ENCODE measurements at places on chromosomes 12 and 14. TPM values are rescaled to one million over a fixed set of nuclear protein-coding genes. Genes with fewer than 3 reads are reported as not detected.

- no peak for DNase-seq
These were observed 3.5 kb upstream of the KLRK1 start for GRCh38 chr12:10393291-10393690.

- no peak for DNase-seq
These were observed 4.8 kb upstream of the KRT72 start for GRCh38 chr12:52606096-52606495.

Gene HAL
- total RNA-seq: 0.70 TPM

DNA sequence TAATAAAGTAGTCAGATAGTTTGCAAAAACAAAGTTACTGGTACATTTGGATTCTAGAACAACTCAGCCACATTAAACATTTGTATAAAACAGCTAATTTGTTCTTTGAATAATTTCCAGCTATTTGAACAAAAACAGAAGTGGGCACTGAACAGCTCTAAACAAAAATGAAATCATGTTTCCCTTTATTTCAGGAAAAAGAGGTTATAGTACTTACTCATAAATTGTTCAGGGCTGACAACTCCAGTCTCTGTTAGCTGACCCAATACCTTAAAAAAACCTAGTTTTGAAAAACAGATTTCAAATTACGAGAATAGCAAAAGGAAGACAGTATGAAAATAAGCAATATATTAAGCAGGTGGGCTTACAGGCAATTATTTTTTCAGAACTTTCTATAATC lies 8.2 kb downstream of the GNPNAT1 start:
- no peak for DNase-seq
